ENCODE measurements at places on chromosomes 7 and 10. TPM values are rescaled to one million over a fixed set of nuclear protein-coding genes. Genes with fewer than 3 reads are reported as not detected.

C7orf57 gene
- total RNA-seq: not detected

ADD3 gene
- 205 TPM for total RNA-seq

CFAP69 gene
- 7.7 TPM for total RNA-seq

DPP6 gene
- total RNA-seq: not detected

DOCK1 gene
- total RNA-seq: 98.5 TPM

Data from smooth muscle cell of bladder (primary cell).